ENCODE measurements at places on chromosomes 2 and 18.

DNA sequence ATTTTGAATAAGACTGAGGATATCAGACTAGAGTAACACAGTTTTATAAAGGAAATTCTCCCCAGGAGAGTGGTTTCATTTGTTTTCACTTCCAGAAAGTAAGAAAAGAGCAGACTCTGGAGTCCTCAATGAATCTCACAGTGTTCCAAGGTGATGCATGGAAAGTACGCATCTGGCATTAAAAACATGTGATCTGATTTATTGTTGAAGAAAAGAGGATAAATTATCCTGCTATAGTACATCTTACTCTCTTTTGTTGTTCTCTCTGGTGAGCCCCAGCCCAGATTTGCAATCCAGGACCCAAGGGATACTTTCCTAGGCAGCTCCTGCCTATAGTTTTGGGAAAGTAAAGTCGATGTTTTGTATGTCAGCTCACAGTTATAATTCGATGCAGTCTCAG is 285.9 kb downstream of the CTNNA2 start:
- no peak for DNase-seq

DNA sequence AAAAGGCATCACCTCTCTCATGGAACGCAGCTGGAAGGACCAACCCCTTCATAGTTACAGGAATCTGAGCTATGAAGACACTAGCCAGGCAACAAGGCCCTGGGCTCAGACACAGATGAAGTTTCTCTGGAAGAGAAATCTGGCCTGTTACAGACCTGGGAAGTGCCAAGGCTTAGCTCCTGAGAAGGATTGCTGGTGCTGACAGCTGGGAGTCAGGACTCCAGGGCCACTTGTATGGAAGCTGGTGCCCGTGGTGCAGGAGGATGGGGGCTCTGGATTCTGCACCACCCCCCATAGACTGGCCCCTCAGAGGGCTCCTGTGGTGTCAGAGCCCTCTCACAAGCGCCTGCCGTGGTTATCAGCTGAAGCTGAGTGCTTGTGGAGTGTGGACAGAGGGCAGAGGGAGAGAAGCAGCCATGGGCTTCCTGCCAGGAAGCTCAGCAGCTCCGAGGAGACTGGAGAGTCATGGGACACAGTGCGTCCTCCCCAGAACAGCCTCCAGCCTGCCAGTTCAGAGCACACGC is 87.3 kb upstream of the LCLAT1 start:
- no peak for DNase-seq

- no peak for DNase-seq
Measured at GRCh38 chr2:169739351-169739750, 5.7 kb downstream of the KLHL23 start.

GRCh38 chr2:197885587-197885986 is 81.2 kb downstream of the PLCL1 start:
- no peak for DNase-seq

DNA sequence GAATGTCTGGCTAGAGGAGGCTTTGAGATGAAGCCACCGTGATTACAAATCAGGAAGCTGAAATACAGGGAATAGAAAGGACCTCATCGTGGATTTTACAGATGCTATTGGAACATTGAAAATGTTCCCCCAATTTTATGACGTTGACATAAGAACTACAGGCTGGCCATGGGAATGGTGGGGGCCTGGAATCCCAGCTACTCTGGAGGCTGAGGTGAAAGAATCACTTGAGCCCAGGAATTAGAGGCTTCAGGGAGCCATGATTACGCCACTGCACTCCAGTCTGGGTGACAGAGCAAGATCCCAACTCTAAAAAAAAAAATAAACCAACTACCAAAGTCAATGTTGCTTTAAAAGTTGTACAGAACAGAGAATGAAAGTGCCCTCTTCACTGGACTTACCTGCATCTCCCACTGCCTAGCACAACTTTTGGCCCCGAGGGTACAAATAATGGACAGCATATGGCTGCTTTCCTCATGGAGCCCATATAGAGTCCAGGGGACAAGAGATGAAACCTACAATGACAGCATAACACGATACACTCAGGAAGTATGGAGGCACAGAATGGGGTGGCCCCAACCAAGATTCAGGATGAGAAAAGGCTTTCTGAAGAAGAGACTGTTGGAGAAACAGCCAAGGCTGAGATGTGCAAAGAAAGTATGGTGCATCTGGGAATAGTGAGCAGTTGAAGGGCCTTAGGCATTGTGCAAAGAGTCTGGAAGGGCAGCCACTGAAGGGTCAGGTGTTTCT is 254.8 kb downstream of the MYCN start:
- no peak for DNase-seq
